ENCODE measurements at places on chromosomes 1 and 21.

DNA sequence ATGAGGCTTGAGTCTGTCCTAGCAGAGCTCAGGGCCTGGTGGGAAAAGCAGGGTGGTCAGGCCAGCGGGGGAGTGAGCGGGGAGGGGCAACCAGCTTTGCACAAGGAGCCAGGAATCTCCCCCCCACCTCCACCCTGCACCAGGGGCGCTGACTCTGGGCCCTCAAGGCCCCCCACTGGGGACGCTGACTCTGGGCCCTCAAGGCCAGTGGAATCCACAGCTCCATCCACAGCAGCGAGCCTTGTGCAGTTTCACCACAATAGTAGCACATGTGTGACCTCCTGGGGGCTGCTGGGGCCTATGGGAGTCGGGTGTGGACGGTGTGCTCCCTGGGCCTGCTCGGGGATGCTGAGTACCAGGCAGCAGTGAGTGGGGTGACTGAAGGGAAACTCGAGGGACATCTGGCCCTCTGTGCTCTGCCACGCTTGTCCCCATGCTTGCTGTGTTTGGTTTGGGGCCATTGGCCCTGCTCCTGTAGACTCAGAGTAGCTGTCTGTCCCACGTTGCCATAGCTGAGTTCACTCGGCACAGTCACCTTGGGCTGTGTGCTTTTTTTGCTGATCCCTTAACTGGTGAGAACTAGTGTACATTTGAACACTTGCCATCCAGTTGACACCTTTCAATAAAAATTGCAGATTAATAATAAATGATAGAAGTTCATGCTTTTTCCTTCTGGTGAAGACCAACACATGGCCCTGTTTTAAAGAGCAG is 89.2 kb downstream of the ADARB1 start:
- DNase-seq: no peak

DNA sequence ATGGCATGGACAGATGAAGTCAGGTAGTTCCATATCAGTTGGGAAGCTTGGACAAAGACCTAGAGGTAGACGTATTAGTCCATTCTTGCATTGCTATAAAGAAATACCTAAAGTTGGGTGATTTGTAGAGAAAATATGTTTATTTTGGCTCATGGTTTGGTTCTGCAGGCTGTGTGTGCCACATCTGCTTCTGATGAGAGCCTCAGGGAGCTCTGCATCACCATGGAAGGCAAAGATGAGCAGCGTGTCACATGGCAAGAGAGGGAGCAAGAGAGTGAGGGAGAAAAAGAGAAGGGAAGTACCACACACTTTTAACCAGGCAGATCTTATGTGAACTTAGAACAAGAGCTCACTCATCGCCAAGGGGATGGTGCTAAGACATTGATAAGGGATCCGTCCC is 9.0 kb downstream of the TSACC start:
- DNase-seq: no peak

DNA sequence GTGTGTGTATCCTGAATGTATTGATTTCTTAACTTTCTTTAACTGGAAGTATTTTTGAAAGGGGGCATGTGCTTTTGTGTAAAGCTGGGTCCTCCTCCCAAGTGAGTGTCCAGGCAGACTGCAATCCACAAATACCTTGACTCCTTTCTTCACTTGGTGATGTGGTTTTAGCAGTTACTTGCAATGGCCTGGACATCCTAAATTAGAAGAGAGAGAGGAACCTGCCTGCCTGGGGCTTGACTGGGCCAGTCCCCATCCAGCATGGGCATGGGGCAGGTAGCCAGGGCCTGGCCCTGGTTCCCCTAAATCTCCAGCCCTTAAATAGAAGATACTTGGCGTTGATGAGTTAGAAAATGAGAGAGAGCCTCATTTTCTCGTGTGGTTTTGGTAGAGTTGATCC is 159.7 kb downstream of the PGBD5 start:
- no peak for DNase-seq

DNA sequence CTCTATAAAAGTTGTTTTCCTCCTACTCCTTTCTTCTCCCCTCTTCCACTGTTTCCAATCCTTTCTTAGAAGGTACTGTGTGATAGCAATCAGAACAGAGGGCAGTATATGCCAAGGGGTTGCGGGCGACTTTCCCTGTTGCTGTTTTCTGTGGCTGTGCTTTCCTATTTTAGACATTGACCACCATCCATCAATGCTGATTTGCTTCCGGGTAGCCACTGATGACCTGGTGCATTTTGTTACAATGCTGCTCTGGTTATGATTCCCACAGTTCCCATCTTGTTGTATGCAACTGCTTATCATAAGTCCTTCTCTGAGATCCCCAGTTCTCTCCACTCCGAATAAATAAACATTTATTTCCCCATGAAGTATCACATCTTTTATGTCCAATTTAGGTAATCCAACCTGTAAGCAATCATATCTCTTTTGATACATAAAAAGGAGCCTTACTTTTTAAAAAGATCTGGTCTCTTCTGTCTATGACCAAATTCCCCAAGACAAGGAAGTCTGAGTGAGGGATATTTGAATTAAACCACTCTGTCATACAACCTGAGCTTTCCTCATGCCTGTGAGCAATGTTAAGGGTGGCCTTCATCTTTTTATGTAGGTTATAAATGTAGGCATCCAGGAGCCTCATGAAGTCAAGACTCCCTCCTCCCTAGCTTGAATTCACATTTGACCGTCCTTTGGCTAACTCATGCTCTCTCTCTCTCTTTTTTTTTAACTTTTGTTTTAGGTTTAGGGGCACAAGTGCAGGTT is 52.5 kb upstream of the CD55 start:
- DNase-seq: no peak

DNA sequence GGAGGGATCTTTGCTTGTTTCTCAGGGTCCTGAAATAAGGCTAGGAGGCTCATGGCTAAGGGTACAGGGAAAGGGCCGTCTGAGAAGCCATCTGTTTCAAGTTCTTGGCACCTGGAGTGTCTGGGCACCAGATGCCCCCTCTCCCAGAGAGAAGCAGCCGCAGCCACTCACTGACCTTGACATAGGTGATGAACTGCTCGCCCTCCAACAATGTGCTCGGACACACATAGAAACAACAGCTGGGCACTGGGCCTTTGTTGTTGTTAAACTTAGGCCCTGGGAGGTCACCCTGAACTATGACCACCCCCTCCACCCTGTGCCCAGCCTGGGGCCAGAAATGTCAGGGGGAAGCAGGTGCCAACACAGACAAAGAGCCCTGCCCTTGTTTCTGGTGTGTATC is 9.2 kb upstream of the TNNI1 start:
- no peak for DNase-seq

DNA sequence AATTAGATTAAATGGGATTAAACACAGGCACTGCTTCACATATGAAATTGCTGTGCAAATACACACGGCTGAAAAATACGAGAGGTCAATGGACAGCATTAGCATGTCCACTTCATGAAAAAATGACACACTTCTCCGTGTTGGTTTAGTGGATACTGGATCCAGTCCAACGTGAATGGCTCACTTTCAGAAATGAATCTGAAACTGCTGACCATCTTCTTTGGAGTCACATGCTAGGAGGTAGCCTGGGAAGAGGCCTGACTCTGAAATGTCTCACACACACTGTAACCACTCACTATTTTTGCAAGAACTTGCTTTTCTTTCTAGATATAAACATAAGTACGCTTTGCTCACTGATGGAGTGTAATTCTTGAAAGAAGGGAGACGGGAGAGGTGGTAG is 127.3 kb downstream of the HLCS start:
- no peak for DNase-seq

Measured in NCI-H345 (cell line).